Panc1 (cell line): ENCODE measurements at places on chromosomes 4 and X.

GRCh38 chr4:82555276-82555675, 6.5 kb downstream of the TMEM150C start:
- no peak for DNase-seq

- DNase-seq, result no peak
Observed at GRCh38 chr4:128635955-128636560, 173.4 kb upstream of the JADE1 start.

DNA sequence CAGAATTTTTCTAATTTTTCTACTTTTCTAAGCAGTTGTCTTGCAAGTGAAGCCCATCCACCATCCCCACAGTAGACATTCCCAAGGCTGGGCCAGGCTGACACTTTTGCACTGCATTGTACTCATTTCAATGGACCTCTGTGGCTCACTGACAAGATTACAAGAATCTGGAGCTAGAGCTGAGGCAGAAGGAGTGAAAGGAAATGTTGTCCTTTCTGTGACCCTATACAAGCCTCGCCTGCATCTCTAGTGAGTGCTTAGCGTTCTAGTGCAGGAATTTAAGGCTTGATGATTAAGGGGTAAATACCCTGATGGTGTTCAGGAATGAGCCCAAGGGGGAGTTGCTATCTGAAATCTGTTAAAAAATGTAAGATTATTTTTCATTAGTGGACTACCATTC, 6.3 kb downstream of the MAGED1 start:
- DNase-seq, result no peak

GRCh38 chr4:38094419-38094818, 134.2 kb downstream of the PTTG2 start:
- DNase-seq, result no peak

DNA sequence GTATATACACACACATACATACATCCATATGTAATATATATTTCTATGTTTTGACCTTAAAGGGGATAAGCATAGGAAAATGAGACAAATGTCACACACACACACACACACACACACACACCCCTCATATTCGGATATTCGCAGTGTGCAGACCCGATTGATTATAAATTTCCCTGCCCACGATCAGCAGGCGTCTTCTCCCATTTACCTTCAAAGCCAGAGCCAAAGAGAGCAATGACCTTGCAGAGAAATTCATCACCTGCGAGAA, 488 bp downstream of the GPRIN3 start:
- no peak for DNase-seq

DNA sequence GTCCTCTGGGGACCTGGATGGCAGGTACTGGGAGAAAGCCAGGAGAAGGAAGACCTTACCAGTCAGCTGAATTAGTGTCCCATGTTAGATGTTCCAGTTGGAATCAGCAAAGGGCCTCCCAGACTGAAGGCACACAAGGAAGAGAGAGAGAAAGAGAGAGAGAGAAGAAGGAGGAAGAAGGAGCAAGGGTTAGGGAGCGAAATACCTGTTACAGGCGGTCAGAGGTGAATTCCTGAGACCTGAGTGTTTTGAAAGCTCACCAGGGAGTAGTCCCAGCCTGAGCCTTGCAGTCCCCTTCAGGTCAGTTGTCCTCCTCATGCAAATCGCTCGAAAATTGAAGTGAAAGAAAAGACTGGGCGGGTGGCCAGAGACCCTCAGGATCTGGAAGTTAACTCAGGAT, 60.3 kb downstream of the USP11 start:
- DNase-seq, result no peak

DNA sequence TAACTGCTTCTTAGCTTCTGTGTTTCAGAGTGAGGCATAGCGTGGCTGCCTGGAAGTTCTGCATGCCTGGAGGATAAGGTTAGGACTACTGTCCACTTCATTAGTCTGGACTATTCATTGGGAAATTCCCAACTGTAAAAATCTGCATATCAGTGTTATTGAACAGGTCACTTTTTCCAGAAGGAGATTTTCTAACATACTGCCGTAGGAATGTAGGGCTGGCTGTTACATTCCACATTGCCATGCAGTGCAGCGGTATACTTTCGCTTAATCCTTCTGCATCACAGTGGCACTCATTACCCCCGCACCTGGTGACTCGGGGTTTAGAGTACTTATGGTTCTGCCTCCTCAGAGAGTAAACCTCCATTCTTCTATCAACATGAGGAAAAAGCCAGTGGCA, 104.6 kb downstream of the NPFFR2 start:
- DNase-seq, result no peak

DNA sequence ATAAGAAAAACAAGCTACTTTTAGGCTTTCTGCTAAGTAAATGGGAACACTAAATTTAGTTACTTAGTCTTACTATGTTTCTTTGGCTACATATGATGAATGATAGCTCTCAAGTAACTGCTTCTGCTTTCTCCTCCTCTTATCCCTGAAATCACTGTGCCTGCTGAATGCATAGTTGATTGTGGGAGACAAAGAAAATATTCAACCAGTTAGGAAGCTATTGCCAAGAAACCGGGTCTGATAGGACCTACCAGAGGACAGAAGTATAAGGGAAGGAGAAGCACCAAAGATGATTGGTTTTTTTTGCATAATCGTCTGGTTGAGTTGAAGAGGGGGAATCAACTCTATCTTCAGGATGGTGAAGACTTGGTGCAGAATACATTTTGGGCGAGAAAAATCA, 28.0 kb upstream of the NDUFC1 start:
- DNase-seq, result no peak

- DNase-seq, result no peak
Observed at GRCh38 chr4:185261946-185262345, 52.5 kb downstream of the SNX25 start.

GRCh38 chr4:177033135-177033534, 240.4 kb upstream of the VEGFC start:
- no peak for DNase-seq

- DNase-seq, result no peak
Observed at GRCh38 chrX:68894513-68895340, 65.9 kb downstream of the EFNB1 start.

DNA sequence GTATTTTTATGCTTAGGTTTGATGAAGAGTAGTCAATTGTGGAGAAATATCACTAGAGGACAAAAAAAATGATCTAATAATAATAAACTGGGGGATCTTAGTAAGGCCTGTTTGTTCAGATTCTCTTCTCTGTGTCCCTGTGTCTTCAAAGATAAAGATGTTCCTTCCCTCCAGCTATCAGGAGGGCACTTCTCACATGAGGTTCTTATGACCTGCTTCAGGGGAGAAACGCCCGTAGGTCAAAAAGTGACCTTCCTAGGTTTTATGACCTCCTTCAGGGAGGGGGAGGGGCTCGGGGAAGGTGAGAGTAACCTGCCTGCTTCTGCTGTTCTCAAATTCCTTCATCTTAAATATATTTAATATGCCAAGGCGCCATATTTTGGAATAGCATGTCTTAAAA, 89.2 kb upstream of the JADE1 start:
- no peak for DNase-seq

DNA sequence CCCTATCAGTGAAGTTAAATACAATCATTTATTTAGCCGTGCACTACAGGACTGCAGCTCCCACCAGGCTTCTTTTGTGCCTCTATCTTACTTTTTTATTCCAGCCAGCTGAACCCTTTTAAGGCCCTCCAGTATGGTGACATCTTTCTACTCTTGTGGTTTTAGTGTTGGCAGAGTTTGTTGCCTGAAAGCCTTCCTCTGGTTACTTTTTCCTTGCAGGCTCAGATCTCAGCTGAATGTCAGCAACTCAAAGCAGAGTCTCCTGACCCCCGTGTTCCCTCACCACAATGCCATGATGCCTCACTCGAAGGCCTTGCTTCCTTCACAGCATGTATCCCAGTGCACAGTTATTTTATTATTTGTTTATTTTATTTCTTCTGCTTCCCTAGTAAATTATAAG, 818.9 kb upstream of the LCORL start:
- no peak for DNase-seq

DNA sequence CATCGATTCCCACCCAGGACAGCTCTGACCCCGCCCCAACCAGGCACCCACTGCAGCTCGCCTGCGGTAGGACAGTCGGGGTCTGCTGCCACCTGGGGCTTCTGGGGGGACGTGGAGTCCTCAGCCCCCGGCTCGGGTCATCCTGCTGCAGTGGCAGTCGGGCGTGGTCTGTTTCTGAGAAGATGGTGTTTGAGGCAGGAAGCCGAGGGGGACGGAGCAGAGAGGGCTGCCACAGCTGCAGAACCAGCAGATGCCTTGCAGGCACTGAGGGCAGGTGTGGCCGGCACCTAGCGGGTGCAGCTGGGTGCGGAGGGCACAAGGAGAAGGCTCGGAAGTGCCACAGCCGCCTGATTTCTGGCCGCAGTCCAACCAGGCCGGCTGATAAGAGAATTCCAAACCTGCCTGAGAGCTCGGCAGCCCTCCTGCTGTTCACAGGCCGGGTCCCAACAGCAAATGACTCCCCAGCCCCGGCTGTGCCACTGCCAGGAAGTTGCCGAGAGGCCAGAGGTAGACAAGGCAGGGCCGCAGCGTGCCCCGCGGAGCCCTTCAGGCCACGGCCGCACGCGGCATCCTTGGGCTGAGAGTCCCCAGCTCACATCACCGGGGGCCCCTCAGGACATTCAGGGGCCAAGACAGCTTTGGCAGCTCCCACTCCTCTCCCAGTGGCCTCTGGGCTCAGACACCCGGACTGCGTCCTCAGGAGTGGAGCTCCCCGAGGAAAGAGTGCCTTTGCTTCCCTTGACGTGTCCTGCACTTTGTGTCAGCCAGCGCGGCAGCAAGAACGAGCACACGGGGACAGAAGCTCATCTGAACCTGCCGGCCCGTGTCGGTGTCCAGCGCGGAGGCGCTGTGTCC, 9.4 kb upstream of the CPLX1 start:
- no peak for DNase-seq

DNA sequence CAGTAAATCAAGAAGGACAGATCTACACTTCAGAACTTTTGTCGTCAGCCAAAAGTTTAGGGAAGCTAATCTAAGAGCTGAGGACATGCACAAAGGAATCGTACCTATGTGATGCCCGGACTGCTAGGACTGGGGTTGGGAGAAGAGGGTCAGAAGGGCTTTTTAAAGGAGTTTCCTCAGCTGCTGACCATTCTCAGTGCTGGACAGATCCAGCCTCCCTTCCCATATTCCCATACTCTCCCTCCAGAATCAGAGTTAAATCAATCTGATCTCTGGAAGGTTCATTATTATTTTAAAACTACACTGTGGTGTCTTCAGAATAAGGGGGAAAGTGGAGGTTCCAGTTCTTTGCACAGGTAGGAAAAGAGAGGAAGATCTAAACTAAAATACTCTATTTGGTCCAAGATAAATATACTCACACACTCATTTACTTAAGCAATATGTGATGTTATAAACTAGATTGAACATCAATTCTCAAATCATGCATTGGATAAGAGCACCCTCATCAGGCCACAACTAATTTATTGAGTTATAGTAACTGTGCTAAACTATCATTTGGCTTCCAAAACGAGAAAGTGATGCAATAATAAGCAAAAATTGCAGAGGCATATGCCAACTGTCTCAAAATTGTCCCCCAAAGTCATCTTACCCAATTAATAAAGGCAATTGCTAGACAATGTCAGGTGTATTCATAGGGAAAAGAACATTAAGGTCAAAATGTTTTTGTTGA, 124.7 kb downstream of the HNRNPD start:
- no peak for DNase-seq

GRCh38 chrX:44032479-44032878, 59.3 kb upstream of the NDP start:
- no peak for DNase-seq

GRCh38 chrX:130916636-130917422, 13.8 kb upstream of the ENOX2 start:
- peak; percentile 35 for DNase-seq
